ENCODE measurements at places on chromosomes 6 and 20.

DNA sequence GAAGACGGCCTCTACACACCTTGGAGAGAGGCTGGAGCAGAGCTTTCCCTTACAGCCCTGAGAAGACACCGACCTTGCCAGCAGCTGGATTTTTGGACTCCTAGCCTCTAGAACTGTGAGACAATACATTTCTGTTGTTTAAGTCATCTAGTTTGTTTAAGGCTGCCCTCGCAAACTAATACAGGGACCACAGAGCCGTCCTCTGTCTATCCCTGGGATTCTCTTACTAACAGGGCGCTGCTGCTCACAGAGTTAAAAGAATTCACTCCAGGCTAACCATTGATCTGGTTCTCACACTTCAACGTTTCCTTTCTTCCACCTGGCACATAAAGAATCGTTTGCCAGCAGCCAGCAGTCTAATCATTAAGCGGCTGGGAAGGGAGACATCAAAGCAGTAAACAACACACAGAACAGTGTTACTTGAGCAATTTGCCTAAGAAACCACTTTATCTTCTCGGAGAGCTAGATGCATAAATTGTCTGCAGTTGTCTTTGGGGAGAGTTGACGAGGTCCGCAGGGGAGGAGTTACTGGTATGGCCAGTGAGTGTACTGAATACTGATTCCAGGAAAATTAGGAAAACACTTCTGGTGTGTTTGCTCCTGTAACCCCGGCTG, 103.5 kb upstream of the AKAP12 start:
- DNase-seq = no peak

DNA sequence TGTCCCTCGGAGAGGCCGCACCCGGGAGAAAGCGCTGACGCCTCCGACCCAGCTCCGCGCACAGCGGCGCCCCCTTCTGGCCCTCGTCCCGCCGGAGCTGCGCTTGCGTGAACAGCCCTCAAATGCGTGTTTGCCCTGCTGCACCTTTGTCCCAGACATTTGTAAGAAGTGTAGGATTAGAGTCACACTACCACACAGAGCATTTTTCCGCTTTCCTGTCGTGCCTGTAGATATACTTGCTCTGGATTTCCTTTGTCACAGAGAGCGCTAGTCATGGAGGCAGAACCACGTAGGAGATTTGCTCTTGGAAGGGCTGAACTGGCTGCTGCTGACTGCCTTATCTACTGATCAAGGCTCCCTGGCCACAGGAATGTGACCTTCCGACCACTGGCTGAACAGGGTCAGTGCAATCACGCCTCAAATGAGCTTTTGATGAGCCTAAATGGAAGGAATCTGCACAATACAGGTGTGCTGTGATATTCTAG, 62.3 kb downstream of the PAX1 start:
- DNase-seq = no peak

- no peak for DNase-seq
Observed at GRCh38 chr20:56801971-56802755, 173.1 kb downstream of the TFAP2C start.

- DNase-seq = no peak
Observed at GRCh38 chr6:108142240-108142639, 23.6 kb upstream of the NR2E1 start.

- DNase-seq = no peak
Observed at GRCh38 chr6:140058863-140059262, 684.4 kb upstream of the CITED2 start.

GRCh38 chr6:35320031-35320410, 22.3 kb upstream of the PPARD start:
- DNase-seq = no peak

DNA sequence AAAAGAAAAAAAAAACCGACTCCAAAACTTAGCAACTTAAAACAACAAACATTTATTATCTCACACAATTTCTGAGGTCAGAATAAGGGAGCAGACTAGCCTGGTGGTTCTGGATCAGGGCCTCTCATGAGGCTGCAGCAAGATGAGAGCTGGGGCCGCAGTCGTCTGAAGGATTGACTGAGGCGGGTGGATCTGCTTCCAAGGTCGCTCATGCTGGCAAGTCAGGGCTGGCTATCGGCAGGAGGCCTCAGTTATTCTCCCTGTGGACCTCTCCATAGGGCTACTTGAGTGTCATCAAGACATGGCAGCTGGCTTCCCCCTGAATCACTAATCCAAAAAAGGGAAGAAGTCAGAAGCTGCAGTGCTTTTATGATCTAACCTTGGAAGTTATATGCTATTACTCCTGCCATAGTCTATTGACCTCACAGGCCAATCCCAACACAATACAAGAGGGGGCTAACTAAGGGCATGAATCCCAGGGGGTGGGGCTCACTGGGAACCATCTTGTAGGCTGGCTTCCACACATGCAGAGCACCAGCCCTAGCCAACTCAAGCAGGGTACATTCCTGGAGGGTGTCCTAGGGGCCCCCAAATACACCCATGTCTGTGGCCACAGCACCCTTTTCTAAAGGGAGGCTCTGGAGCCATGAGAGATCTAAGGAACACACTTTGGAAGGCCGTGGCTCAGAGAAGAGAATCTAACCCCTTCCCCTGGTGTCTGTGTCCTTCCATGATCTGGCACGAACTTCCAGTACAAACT, 11.3 kb downstream of the EBF4 start:
- DNase-seq = peak; percentile 50

- DNase-seq = no peak
Observed at GRCh38 chr6:133743621-133744020, 145.3 kb upstream of the TCF21 start.

- DNase-seq = no peak
Observed at GRCh38 chr20:46226602-46227001, 81.7 kb downstream of the CDH22 start.

Data from activated CD4-positive, alpha-beta T cell treated with anti-CD3 and anti-CD28 coated beads, Interleukin-2, amount 10 ng/mL, durations not matched to agents 24 days and 14 days (primary cell).